CD4-positive, alpha-beta T cell treated with Interleukin-2 at 100 ng/mL for 4 hours (primary cell): ENCODE measurements at places on chromosomes 12 and 14.

- no peak for DNase-seq
These were observed 67.1 kb upstream of the DCN start for GRCh38 chr12:91249518-91250272.

DNA sequence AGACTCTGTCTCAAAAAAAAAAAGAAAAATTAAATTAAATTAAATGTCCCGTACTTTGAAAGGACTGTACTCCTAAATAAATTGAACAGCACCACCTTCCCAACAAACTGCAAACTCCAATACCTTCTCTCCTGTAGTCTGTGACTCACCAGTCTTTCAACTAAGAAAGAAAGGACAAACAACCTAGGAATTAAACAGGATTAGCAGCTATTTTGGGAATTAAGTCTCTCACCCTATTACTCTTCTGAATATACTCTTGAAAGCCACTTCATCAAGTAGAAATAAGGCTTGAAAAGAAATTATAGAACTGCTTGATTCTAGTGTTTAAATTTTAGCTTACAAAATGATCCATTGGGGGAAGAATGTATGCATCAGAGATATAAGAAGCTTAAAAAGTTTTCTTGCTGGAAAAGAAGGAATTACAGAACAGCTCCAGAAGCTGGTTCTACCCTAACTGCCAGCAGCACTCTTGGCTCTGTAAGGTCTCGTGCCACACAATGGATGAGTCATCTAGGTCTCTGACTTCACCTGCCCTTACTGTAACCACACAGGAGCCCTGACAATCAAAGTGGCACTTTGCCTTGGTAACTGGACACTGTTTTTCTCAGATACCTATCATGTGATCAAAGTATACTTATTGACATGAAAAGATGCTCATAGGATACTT, 57.0 kb upstream of the CERS5 start:
- peak; percentile 76 for DNase-seq

DNA sequence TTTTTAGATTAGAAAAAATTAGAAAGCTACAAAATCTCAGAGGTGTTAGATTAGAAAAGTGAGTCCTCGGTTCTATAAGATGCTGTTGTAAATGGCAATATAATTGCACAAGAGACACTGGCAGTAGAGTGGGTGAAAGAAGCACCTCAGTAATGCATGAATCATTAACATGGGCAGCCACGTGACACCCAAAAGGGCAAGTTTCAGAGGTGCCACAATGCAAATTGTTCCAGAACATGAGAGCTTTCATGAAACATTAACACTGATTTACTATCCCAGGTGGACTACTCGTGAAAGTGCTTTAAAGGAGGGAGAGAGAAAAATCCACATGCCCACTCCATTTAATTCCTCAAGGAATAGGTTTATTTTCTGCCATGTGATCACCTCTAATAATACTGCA, 108.4 kb downstream of the PTPRR start:
- DNase-seq = no peak

DNA sequence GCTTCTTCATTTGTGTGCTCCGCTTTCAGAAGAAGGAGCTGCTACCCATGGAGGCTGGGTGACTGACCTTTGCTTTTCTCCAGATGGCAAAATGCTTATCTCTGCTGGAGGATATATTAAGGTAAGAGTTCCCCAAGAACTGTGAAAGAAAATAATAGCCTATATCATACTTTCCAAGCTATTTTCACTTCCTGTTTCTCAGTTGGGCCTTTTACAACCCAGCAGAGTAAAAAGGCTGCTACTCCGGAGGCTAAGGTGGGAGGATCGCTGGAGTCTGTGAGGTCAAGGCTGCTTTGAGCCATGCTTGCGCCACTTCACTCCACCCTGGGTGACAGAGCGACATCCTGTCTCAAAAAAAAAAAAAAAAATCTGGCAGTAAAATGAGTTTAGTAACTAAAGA, 82.1 kb downstream of the APAF1 start:
- no peak for DNase-seq
